Central memory CD4-positive, alpha-beta T cell (primary cell): ENCODE measurements at places on chromosomes 7 and 10.

GRCh38 chr10:122939133-122939855 is 14.7 kb downstream of the C10orf88 start:
- DNase-seq, result no peak

DNA sequence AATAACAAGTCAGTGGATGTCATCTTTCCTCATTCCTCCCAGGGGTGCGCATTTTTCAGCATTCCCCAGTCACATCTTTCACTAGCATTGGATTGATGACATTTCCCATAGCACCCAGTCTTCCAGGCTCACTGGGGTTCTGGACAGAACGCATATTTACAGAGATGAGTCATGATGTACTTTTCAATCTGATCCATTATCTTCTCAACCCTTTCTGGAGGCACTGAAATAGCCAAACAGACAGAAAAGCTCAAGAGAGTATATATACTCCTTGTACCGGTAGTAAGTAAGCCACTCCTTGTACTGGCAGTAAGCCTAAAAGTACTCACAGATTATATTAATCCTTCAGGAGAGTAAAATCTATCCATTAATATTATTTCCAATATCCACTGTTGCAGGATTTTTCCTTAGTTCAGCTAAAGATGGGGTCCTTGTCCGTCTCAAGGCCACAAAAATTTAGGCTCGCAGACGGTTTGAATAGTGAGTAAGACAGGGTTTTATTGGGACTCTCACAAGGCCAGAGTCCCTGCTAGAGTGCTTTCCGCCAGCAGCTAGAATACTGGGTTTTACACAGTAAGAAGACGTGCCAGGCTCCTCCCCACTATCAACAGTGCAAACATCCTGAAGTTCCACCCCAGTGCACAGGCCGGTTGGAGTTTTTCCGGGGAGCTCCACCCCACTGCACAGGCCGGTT is 60.8 kb downstream of the MDH2 start:
- no peak for DNase-seq

DNA sequence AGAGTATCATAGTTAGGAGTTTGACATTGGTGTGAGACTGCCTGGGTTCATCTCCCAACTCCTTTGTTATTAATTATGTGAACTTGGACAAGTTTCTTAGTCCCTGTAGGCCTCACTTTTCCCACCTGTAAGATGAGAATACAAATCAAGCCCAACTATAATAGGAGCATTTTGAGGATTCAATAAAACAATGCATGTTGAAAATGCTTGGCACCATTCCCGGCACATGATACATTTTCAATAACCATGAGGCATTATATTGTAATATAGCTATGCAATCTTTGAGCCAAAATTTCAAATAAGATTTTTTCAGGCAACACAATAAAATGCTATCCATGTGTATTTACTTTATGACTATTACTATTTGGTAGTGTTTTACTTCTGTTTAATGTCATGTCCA is 229.0 kb upstream of the SP4 start:
- no peak for DNase-seq

DNA sequence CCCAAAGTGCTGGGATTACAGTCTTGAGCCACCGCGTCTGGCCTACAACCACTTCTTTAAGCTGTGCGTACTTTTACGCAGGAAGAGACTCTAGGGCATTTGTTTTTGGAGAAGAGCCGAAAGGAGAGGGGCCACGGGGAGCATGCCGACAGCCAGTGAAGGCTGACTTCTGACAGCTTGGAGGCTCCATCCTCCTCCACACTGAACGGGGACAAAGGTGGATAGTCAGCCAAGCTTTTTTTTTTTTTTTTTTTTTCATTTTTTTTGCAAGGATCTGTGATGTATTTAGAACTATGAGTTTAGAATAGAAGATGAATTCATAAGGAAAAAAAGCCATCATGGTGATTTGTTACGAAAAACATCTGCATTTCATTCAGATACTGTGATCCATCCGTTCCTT is 221.7 kb downstream of the ARHGAP21 start:
- DNase-seq, result no peak
